ENCODE measurements at places on chromosomes 13 and 19.

DNA sequence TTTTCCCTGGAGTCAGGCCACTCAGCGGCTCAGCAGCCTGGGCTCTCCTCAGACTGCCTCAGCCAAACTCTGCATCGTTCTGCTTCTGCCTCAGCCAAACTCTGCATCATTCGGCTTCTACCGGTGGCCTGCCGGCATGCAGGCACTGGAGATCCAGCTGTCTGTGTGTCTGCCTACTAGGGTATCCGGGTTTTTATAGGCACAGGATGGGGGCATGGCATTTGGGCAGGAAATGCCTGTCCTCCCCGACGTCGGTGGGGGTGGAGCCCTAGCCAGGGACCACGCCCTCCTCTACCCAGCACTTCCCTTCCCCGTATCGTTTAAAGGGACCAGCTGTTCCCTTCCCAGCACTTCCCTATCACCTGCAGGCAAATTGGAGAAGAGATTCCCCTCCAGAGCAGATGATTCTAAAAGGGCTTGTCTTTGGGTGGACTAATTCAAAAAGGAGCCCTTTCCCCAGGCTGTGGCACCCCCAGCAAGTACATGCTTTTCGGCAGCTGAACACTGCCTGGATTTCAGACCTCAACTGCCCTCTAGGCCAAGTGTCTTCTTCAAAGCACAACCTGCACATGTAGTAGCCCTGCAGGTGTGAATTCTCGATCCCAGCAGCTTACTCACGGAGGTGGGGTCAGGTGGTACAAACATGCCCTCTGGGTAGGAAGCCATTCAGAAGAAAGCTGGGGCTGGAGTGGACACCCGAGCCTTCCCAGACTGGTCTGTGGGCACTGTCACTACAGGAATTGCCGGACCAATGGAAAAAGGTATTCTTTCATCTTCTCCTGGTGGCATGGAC lies 25.4 kb upstream of the GPR12 start:
- no peak for DNase-seq

DNA sequence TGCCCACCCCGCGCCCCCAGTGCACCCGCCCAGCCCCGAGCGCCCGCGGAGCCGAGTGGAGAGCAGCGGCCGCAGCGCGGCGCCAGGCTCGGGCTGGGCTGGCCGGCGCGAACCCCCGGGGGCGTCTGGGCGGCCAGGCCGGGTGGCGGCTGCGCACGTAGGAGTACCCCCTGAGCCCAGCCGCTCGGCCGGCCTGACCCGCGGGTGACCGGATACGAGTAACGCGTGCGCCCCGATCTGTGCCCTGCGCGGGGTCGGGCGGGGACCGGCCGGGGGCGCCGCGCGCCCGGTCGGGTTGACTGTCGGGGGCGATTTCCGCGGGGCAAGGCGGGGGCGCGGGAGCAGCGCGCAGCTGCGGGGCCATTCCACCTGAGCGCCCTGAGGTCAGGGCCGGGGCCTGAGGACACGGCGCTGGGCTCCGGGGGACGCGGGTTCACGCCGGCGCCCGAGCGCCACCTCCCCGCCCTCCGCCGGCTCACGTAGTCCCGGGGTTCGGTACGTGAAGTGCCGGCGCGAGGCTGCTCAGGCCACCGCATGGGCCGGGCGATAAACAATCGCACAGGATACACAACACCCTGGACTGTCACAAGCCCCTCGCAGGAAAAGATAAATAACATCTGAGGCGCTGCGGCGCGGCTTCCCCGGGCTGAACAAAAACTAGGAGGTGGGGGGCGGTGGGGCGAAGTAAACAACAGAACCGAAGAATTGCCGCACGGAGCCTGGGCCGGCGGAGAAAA lies 37.6 kb upstream of the FLT1 start:
- DNase-seq, result peak; percentile 45

- no peak for DNase-seq
Measured at GRCh38 chr13:106528718-106529414, 6.6 kb downstream of the EFNB2 start.

DNA sequence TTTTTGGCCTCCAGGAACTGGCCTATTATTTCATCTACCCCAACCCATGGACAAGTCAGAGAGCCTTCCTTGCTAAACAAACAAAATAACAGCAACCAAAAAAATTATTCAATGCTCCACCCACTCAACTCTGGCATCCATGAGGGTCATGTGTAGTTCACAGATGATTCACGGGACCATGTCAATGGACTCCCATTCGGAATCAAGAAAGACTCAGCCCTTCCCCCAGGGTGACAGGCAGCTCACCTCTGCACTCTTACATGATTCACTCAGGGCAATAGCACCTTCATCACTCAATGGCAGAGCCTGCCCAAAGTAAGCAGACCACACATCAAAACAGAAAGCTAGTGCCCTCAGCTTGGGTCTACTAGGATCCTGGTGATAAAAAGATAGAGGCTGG lies 14.3 kb upstream of the SCEL start:
- no peak for DNase-seq

- DNase-seq, result no peak
Measured at GRCh38 chr19:55147545-55148251, 1.3 kb downstream of the TNNT1 start.

- no peak for DNase-seq
Measured at GRCh38 chr13:39510316-39510695, 92.7 kb downstream of the LHFPL6 start.

DNA sequence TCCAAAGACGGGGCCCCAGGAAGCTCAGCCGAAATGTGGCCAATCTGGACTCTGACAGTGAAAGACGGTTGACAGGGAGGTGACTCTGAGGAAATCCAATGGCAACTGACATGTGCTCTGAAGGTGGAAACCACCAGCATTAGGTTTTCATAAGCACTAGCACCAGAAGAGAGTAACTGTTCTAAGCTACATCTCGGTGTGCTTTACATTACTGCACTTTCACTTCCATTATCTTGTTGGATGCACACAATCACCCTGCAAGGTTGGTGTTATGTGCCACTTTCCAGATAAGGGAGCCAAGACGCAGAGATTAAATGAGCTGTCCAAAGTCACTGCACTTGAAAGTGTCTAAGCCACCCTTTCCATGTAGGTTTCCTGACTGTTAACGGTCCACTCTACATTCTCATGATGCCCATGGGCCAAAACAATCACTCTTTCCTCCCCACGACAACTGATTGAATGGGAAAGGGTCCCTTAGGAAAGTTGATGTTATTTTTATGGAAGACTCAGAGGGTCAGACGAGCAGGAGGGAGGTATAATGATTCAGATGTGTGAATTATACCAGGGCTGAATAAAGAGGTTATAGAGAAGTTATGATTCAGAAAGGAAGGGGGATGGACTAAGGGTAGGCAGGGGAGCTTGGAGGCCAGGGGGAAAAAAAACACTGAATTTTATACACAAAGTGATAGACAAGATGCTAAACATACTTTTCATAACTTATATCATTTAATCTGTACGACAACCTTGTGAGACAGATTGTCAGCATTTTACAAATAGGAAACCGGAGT lies 52.8 kb downstream of the RUBCNL start:
- no peak for DNase-seq

GRCh38 chr13:57346786-57347185 lies 179.8 kb downstream of the PRR20E start:
- DNase-seq, result no peak

DNA sequence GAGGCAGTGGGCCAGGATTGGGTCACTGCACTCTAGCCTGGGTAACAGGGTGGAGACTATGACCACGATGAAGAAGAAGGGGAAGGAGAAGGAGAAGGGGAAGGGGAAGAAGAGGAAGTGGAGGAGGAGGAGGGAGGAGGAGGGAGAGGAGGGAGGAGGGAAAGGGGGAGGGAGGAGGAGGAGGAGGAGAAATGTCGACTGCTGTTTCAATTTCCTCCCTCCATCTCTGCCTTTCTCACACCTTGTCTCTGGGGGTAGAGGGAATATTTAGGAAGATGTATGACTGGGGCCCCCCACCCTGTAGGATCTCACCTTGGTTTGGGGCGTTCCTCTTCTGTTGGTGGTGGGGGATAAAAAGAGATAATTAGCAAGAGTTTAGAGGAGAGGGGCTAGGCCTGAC lies 3.8 kb downstream of the TNNT1 start:
- DNase-seq, result no peak

- no peak for DNase-seq
Measured at GRCh38 chr13:42125046-42125445, 76.6 kb downstream of the DGKH start.

DNA sequence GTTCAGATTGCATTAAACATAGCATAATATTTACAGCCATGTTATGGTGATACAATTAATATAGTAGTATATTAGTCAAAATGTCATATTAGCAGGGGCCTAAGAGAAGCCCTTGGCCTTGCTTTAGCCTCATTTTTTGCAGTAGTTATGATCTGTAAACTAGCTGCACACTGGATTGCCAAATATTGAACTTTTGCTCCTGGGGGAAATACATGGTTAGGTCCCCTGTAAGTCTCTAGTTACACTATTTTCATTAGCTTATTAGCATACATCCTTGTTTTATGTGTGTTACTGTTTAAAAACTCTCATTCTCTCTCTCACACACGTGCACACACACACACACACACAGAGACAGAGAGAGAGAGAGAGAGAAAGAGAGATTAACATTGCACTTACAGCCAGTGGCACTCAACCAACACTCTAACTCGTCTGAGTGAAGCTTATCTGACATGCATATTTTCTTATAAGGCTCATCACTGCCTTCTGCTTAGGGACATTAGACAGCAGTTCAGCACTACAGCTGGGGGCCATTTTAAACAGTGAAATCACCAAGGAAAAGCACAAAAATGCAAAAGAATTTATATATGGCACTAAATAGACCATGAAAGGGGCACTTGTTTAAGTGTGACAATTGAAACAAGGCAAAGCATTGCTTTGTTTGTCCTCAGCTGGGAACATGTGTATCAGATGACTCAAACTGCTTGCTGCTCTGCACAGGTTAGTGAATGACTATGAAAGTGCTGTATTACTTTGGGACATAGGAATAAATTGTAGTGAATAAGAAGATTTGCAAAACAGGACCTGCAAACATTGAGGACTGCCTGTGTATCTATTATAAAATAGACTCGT lies 278.7 kb downstream of the GPC6 start:
- DNase-seq, result no peak

DNA sequence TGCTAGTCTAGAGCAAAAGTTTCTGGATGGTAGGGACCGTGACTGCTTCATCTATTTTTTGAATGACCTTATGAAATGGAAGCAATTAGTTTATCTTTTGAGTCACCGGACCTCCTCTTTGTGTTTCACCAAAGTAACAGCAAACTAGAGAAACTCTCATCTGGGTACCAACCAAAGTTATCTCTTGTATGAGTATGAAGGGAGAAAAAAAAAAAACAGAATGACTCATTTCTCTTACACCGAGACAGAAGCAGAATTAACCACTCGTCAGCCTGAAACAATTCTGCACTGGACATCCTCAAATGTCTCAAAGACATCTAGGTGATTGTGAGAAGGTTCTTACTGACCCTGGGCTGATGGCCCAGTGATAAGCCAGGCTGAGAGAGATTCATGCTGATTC lies 18.3 kb downstream of the ZNF100 start:
- DNase-seq, result no peak

- DNase-seq, result peak; percentile 72
Measured at GRCh38 chr19:55179606-55180484, at the start of gene SYT5. Gene SYT5 (minus strand): TSS chr19:55180289. CDS start chr19:55179041, 1,248 bp downstream.

DNA sequence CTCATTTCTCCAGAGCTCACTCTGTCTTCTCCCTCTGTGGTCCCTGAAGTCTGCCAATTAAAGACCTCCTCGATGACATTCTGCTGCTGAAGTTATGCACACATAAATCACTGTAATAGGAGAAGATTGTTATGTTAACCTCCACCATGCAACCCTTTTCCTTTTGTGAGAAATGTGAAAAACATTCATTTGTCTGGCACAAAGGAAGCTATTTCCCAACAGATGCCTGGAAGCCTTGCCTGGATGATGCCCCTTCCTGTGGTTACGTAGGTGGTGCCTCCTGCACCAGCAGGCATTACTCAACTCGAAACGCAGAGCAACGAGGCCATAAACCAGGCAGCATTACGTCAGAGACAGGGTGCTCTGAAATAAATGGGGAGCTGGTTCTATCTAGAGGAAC lies 327.4 kb upstream of the ZNF507 start:
- no peak for DNase-seq

DNA sequence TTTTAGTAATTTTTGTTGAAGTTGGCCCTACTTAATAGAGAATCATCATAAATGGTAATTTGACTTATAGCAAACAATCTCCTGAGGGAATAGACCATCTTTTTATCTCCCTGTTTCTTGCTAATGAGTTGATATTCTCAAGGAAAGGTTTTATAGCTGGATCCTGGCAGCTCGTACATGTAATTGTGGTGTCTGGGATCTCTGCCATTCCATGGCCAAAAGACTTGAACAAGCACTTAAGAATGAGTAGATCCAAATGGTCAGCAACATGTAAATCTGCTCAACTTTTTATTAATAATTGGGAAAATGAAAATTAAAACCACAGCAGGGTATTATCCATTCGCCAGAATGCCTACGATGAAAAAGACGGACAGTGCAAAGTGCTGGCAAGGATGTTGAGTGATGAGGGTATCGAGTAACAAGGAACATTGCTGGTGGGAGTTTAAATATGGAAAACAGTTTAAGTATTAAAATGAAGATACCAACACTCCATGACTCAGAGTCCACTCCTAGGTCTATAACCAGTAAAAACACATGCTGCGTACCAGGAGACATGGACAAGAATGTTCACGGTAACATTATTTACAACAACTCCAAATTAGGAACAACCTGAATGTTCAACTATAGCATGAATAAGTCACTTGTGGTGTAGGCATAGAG lies 5.1 kb upstream of the GPR18 start:
- DNase-seq, result no peak

DNA sequence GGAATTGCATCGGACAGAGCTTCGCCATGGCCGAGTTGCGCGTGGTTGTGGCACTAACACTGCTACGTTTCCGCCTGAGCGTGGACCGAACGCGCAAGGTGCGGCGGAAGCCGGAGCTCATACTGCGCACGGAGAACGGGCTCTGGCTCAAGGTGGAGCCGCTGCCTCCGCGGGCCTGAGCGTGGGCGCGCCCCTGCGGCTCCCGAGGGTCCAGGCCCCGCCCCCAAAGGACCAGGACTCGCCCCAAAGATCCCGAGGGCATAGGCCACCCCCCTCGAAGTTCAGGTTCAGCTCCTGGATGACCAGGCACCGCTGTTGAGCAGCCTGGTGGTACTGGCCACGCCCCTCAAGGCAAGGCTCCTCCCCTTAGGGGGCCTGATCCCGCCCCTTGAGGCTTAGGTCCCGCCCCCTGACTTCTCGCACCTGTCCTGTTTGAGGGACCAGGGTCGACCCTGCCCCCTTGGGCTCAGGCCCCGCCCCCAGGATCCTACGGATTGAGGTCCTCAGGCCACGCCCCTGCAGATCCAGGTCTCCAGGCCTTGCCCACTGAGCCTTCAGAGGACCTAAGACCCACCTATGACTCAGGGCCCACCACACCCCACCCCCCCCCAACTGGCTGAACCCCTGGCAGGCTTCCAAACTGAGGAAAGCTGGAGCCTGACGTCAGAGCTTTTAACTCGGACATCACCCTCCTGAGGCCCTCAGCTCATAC lies 43.1 kb downstream of the CYP4F22 start:
- DNase-seq, result peak; percentile 48

DNA sequence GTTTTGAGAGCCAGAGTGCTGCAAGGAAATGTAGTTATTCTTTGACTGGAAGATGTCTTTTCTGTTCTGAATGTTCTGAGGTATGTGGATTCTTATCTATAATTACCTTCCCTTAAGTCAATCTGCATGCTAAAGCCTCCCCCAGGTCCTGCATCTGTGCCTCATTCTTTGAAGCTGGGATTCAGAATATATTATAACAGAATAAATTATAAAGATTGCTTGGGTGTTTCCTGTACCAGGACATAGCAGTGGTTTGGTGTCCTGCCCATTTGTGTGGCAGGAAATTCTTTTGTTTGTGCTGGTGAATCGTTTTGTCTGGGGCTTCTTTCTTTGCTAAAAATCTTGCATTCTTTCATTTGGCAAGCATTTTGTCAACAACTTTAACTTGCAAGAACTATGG lies 60.2 kb downstream of the ITGBL1 start:
- DNase-seq, result no peak

- DNase-seq, result no peak
Measured at GRCh38 chr19:57803594-57804325, 11.0 kb downstream of the ZNF552 start.

Data from D341Med (cell line).